Stimulated activated CD4-positive, alpha-beta T cell treated with anti-CD3 and anti-CD28 coated beads, Interleukin-15, amount 100 ng/mL, for 24 hours (primary cell): ENCODE measurements at places on chromosomes 5 and 9.

DNA sequence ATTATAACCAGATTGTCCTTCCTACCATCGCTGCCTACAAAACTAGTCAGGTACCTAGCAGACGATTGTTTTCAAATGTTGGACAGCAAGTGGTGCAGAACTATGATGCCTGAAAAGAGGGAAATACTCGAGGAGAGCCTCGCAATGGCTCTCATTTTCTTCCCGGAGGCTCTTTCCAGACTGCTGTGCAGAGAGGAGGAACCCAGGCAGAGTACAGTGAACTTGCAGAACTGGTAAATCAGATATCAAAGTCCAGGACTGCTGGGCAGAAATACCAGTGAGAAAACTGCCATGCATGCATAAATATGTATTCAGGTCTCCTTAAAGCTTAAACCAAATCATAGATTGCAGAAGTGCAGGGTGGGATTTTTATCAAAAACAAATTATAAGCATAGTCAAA is 26.4 kb upstream of the UGT3A1 start:
- DNase-seq, result no peak

DNA sequence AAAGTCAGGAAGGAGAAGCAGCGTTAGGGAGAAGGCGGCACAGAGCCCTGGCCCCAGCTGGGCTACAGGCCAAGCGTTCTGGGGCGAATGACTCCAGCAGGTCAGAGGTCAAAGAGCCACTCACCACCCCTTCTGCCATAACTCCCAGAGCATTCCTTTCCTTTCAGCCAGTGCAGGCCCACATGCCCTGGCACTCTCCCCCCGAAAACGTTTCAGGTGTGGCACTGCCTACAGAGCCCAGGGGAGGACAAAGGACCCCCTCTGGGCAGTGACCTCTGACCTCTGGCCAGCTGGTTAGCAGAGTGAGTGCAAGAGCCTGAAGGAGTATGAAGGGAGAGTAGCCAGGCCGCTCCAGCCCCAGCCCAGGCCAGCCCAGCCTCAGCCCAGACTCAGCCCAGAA is 4.9 kb downstream of the ABCA2 start:
- DNase-seq, result no peak

DNA sequence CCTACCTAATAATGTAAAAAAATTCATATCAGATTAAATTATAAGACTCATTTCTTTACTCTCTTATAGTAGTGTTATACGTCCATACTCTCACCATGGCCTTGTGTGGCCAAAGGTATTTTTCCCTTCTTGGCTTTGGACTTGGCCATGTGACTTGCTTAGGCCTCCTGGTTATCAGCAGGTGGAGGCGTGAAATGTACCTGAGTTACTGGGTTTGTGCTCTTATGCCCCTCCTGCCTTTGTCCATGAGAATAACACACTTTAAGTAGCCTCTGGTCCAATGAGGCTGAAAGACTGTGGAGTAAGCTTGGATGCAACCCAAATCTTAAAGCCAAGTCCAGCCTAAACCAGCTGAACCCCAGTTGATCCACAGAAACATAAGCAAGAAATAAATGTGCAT is 68.7 kb downstream of the RETREG1 start:
- no peak for DNase-seq

DNA sequence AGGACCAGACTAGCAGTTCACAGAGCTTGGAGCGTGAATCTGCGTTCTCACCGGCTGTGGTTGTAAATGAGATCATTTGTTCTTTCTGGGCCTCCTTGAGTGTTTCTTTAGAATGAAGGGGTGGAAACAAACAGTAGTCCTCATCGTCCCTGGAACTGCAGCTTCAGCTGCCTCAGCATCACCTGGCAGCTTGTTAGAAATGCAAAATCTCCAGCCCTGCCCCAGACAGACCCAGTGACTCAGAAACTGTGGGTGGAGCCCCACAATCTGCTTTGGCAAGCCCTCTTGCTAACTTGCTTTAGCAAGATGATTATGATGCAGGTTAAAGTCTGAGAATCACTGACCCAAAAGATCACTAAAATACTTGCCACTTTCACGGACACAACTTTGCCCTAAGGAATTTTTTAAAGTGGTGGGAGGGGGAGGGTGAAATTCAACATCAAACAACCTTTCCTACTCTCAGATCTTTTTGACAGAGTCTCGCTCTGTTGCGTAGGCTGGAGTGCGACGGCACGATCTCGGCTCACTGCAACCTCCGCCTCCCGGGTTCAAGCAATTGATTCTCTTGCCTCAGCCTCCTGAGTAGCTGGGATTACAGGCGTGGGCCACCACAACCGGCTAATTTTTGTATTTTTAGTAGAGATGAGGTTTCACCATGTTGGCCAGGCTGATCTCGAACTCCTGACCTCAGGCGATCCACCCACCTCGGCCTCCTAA is 86.0 kb downstream of the BRINP1 start:
- DNase-seq, result no peak

DNA sequence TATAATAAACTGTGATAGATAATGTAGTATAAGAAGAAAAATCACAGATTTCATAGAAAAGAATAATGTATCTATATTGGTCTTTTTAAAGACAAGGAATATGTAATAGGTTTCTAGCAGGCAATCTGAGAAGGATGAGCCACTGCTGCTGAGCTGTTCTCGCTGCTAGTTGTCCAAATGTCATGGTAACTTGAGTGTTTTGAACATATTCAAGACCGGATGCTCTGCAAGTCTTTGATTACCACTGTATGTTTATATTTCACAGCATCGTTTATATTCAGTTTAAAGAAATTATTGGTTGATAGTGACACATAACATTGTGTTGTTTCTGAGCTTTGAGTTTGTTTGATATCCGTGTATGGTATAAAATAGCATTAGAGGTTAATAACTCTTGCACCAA is 9.6 kb downstream of the C5orf47 start:
- no peak for DNase-seq

DNA sequence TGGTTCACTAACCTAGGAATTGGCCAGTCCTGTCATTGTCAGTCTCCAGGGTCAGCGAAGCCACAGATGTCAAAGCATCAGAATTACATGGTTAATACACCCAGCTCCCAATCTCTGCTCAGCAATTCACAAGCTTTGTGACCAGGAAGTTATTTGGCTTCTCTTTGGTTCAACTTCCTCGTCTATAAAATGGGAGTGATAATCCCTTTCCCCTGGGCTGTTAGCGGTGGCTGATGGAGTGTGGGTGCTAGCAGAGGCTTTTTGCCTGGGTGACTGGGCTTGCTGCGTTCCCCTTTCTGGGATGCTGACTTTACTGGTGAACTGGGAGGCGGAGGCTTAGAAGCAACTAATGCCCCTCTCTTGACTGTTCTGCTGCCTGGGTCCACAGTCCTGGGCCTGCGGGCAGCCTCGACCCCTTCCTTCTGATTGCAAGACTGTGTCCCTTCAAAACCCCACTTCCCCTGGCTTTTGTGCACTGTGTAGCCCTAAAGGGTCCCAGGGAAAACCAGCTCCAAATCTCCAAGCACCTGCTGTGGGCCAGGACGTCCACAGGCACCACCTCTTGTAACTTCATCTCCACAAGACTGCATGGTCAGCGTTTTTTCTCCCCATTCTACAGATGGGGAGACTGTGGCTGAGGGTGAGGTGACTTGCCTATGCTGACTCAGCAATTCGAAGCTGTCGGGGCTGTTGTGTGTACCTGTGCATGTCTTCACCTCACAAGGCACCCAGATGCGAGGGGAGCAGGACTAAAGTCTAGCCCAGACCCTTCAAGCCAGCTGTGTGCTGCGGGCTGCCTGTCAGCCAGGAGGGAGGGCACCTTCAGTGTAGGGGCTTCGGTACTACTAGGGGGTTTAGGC is 45.2 kb upstream of the NEURL1B start:
- DNase-seq, result no peak

GRCh38 chr5:89435347-89435746 is 552.4 kb upstream of the MEF2C start:
- DNase-seq, result no peak

GRCh38 chr5:180690562-180690961 is 41.2 kb upstream of the FLT4 start:
- DNase-seq, result no peak

- no peak for DNase-seq
Observed at GRCh38 chr5:140174014-140174413, 974 bp upstream of the CYSTM1 start.

DNA sequence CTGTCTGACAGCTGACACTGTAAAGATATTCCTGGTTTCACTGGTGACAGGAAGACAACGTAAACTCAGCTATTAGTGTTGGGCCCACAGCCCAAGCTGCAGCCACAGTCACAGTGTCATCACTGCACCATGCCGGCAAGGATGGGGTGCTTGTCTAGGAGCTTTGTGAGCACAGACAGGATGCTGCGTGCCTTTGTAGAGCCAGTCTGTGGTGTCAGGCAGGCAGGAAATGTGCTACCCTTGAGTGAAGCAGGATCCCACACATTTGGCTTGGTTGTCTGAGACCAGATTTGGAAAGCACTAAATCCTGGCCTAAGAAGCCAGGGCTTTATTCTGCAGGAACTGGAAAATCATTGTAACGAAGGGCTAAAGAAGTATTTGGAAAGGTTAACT is 121.6 kb upstream of the ADAMTS16 start:
- no peak for DNase-seq

DNA sequence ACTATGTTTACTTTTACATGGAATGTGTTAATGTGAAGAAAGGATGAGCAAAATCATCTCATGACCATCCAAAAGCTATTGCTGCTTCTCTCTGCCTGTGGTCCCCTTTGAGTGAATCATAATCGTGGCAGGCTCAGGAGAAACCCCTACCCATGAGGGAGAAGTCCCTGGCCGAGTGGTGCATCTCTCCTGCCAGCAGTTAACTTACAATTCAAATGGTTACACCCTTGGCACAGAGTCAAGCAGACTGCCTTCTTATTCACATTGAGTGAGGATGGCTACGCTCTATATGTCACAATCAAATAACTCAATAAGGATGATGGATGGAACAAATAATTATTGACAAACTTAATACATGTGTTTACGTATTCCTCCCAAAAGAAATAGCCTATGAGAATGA is 179.1 kb downstream of the FGF1 start:
- DNase-seq, result peak; percentile 7

GRCh38 chr9:114522286-114522685 is 17.0 kb upstream of the WHRN start:
- no peak for DNase-seq

- no peak for DNase-seq
Observed at GRCh38 chr5:171313481-171314206, 4.6 kb downstream of the TLX3 start.

DNA sequence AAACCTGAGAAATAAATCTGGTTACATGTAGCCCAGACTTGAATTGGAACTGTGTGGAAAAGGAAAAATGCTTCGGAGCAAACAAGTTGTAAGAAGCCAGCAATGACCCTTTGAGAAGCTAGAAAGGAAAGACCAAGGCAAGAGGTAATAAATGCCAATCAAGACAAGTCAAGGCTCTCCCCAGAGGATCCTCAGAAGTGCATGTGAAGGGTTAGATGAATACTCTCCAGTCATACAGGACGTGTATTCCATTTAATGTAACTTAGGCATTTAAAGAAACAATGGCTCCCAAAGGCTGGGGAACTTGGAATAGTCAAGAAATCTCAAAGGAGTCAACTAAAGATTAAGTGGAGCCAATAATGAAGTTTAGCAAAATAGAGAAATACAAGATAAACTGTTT is 36.2 kb downstream of the EPB41L4A start:
- DNase-seq, result no peak

DNA sequence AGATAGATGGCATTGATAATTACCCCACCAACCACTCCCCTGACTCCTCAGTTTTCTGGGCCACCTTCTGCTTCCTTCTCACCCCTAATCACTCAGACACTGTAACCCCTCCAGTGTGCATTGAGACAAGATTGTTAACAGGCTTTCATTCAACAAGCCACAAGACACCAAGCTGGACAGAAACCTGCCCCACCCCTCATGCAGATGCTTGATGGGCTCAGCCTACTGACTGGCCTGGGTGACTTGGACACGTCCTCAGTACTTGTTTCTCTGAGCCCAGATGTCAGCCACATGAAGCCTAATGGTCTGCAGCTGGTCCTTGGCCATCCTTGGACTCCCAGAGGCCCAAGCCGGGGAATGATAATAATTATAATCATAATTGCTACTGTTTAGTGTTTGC is 71.4 kb upstream of the SMIM23 start:
- no peak for DNase-seq

- no peak for DNase-seq
Observed at GRCh38 chr9:88059469-88059868, 78.8 kb downstream of the SPATA31C2 start.

DNA sequence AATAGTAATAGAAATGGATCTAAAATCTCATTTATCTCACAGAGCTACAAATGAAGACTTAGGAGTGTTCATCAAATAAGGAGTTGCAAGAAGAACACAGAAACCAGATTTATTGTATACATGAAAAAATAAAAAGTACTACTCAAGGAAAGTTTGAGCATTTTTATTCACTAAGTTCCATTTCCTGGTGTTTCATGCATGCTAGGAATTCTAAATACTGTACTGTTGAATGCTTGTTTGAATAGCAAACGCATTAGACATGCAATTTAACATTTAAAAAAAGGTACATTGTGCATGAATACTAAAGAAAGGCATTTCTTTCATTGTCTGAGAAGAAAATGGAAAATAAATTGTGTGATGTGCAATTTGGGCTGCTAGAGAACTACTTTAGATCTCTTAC is 52.1 kb downstream of the C6 start:
- DNase-seq, result no peak

- no peak for DNase-seq
Observed at GRCh38 chr9:121893786-121894185, 199.3 kb downstream of the TTLL11 start.

DNA sequence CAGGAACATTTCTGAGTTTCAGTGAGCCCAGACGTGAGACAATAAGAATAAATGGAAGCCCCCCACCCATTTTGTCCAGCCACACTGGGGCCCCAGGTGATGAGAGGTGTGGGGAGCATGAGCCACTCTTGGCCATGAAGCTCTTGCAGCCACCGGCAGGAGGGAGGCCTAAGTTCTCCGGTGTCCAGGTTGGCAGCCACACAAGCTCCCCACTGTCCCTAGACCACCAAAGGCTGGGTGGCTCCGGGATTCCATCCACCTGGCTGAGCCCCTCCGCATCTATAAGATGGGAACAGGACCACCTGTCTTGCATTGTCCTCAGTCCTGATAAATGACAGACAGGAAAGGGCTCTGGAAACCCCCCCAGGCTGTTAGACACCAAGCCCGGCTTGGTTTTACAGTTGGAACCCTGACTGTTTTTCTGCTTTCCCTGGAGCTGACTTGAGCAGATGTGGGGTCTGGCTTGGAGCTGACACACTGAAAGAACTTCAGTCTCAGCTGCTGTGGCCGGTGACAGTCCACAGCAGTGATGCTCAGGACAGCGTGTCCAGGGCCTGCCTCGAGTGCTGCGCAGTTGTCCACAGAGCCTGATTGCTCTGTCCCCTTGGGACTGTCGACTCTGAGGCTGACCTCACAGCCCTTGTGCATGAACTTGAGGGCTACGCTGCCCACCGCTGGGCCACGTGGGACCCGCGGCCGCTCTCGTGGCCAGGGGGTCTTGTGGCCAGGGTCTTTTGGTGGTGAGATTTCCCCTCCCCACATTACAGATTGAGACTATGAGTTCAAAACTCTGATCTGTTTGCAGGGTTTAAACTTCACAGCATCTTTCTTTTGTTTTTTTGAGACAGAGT is 74.8 kb downstream of the PSMB7 start:
- no peak for DNase-seq

GRCh38 chr5:27009540-27009915 is 28.9 kb downstream of the CDH9 start:
- DNase-seq, result no peak
